Daoy (cell line): ENCODE measurements at places on chromosomes 5 and 9. TPM values are rescaled to one million over a fixed set of nuclear protein-coding genes. Genes with fewer than 3 reads are reported as not detected.

DNA sequence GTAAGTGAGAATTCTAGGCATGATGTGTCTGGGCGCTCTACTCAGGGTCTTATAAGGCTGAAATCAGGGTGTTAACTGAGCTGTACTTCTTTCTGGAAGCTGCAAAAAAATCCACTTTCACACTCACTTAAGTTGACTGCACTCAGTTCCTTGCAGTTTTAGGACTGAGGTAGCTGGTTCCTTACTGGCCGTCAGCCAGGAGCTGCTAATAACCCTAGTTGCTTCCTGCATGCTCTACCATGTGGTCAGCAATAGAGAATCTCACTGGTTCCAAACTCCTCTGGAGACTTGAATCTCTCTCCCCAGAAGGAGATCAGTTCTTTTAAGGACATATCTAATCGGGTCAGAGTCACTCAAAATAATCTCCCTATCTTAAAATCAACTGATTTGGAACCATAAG lies 911.2 kb downstream of the EFNA5 start:
- DNase-seq: peak; percentile 52

- no peak for DNase-seq
Measured at GRCh38 chr5:132812123-132812765, 858 bp upstream of the SOWAHA start.

Gene EGFLAM
- total RNA-seq: 5.5 and 7.4 TPM in 2 replicates

DNA sequence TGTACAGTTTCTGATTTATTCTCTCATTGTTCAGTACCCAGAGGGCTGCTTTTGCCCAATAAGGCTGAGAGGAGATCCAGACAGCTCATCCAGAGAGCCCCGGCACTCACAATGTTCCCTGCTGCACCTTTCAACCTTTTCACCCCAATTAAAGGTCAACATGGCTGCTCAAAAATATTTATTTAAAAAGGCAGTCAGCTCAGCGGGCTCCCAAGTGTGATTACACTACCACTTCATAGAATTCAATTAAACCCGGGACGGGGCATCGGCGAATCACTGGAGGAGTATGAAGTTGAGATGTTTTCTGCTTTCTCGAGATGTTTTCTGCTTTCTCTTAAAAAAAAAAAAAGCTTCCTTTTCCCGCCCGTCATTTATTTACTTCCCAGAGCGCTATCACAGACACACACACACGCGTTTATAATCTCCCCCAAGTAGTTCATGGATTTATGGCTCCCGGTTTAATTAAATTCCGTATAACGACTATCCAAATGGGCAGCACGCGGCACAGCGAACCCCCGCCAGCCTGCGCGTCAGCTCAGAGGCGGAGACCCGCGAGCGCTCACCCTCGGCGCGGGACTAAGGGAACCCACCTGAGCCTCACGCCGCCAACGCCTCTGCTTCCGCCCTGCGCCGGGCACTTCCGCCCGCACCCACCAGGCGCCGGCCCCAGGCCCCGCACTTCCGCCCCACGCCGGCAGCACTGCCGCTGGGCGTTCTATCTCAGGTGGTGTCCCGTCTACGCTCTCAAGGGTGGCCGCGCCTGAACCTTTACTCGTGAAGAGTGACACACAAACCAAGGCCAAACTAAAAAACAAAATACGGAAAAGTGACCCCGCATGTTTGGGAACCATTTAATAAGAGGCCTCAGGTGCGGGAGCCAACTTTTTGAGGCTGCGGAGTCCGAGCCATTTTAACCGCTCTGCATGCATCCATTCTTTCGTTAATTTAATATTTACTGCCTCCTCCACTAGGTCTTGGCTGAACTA lies at the start of gene C5orf63:
Gene C5orf63, minus strand, starts transcription at position 642 of the 986 bp plus-strand sequence. CDS start 14,507 bp downstream, outside the sequence.
- peak; percentile 74 for DNase-seq

DNA sequence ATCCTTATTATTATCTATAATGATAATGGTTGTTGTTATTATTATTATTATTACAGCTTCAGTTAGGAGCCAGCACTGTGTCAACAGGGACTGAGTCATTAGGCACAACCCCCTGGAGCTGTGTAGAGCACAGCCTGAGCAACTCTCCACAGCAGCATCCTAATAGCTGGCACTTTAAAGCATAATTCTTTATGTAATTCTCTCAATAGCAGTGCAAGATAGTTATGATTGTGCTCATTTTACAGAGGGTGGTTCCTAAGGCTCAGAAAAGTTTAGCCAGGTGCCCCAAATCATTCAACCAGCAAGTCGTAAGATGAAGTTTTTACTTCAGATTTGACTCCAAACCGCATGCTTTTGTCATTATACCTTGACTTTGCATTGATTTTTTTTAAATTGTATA lies 390.3 kb downstream of the ANXA1 start:
- no peak for DNase-seq

- peak; percentile 73 for DNase-seq
Measured at GRCh38 chr9:133113163-133113948, 7.7 kb downstream of the RALGDS start.

Gene GADD45G
- 9.3 and 22.6 TPM in 2 replicates for total RNA-seq

GRCh38 chr9:70367305-70367930 lies 47.0 kb downstream of the KLF9 start:
- DNase-seq: no peak

GRCh38 chr9:87657893-87658292 lies 68.0 kb upstream of the CTSL start:
- DNase-seq: no peak
